T-helper 17 cell (primary cell): ENCODE measurements at places on chromosomes 6 and 20.
A peak's percentile ranks its signal among the peaks of the same experiment; 100 is the strongest.

GRCh38 chr6:83371423-83371822, 59.4 kb downstream of the ME1 start:
- no peak overlapping the region for H3K4me3 ChIP-seq
- H3K27me3 ChIP-seq, result no peaks in the 10 kb centered on the region
- H3K36me3 ChIP-seq, result no peaks in the 10 kb centered on the region
- H3K27ac ChIP-seq, result no peak overlapping the region
- no peaks in the 10 kb centered on the region for H3K4me1 ChIP-seq

DNA sequence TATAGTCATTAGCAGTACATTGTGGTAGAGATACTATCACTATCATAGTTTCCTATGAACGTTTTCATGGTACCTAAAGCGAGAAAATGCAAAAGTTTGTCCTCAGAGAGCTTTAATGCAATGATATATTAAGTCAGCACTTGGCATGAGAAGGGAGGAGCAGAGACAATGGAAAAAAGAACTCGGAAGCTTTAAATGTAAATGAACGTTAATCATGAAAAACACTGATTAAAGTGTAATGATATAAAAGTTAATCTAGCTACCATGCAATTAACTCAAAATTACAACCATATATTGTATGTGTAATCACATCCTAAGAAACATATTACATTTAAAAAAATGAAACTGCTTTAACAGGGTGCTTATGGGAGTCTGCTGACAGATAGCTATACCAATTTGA, 282.7 kb downstream of the HDGFL1 start:
- H3K27ac ChIP-seq, result no peak overlapping the region
- H3K4me3 ChIP-seq, result no peak overlapping the region
- no peaks in the 10 kb centered on the region for H3K4me1 ChIP-seq

DNA sequence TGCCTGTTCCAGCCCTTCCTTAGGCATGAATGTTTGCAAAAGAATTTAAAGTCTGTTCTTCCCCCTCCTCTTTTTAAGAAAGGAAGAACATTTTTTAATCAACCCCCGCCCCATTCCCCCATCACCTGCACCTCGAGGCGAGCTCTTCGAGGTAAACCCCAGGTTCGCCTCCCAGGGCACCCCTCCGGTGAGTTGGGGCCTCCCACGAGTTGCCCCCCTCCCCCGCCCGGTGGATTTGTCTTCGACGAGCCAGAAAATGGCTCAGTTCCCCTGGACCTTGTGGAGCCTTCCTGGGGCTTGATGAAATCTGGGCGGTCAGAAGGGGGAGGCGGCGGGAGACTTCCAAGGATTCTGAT, 256 bp upstream of the OVOL2 start:
- no peak overlapping the region for H3K4me3 ChIP-seq
- H3K27ac ChIP-seq, result no peak overlapping the region
- H3K27me3 ChIP-seq, result peaks cover 66% of the 10 kb centered on the region
- H3K36me3 ChIP-seq, result peaks cover 5% of the 10 kb centered on the region

GRCh38 chr6:136716917-136717715, 75.2 kb downstream of the MAP3K5 start:
- no peak overlapping the region for H3K4me3 ChIP-seq

DNA sequence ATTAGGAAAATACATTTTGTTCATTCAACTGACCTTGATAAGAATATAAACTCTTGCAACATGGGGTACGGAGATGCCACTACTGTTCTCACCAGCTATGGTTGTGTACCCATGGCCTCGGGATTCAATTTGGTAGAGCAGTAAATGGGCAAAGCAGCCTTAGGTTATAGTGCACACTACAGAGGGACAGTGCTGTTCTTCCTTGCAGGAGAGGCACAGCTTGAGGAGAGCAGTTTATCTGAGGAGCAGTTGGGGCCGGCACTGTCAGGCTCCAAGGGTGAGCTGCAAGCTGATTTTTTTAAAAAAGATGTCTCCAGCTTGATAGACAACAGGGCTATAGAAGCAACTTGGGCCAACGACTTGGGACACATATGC, 82.4 kb downstream of the SLC35B3 start:
- no peaks in the 10 kb centered on the region for H3K27me3 ChIP-seq
- H3K27ac ChIP-seq, result no peak overlapping the region
- H3K4me3 ChIP-seq, result no peak overlapping the region

DNA sequence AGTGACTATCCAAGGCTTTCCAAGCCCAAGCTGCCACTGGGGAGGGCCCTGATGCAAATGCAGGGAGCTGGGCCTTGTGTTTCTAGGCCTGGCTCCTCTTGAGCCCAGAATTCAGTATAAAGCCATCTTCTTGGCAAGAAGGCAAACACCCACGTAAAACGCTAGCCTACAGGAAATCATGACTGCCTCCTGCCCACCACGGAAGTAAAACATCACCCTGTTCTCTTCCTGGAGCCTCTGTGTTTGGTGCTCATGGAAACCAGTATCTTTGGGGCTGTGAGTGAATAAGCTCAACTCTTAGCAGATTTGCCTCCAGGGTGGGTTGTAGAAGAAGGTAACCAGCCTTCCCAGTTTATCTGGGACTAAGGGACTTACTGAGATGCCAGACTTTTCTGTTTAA, 271.0 kb downstream of the ZNF217 start:
- DNase-seq, result no peak
- peaks cover 3% of the 10 kb centered on the region for H3K4me1 ChIP-seq
- H3K27ac ChIP-seq, result peak overlapping the region; percentile 75
- no peaks in the 10 kb centered on the region for H3K27me3 ChIP-seq

DNA sequence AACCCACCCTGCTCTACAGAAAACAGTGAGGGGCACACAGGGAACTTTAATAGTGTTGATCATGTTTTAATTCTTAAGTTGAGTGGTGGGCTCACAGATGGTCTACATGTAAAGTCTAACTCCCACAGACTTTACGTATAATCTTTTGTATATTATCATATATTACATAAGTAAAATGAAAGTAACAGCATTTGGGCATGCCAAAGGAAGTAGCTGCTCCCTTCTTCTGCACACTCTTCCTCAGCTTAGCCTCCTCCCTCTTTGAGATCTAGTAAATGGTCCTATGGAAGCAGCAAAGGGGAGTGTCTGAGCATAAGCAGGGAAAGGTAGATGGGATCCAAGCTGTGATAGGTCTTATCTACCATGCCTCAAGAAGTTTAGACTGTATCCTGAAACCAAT, 11.2 kb downstream of the MED20 start:
- peaks cover 6% of the 10 kb centered on the region for H3K36me3 ChIP-seq
- H3K27ac ChIP-seq, result no peak overlapping the region
- H3K27me3 ChIP-seq, result no peaks in the 10 kb centered on the region

DNA sequence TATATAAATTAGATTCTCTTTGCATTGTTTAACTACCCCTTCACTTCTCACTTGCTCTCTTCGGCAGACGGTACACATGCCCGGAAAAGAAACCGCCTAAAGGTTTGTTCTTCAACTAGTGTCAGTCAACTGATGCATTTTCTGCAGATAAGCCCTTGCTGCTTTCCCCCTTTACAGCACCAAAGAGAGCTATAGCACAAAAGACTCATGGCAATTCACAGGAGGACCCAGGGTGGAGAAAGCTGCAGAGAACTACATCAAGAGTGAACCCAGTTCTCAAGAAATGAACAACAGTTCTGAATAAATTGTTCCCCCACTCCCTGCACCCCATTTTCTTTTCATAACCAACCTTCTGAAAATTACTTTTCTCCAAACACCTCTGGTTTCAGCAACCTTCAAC, 8.9 kb downstream of the CD164 start:
- no peaks in the 10 kb centered on the region for H3K27me3 ChIP-seq
- peak overlapping the region; percentile 71 for H3K27ac ChIP-seq
- peaks cover 18% of the 10 kb centered on the region for H3K36me3 ChIP-seq
- DNase-seq, result no peak

GRCh38 chr20:47758517-47759450, 26.5 kb downstream of the SULF2 start:
- DNase-seq, result no peak
- no peak overlapping the region for H3K27ac ChIP-seq
- H3K36me3 ChIP-seq, result peaks cover 2% of the 10 kb centered on the region
- H3K4me3 ChIP-seq, result no peak overlapping the region

GRCh38 chr6:71404145-71404966, 115.7 kb downstream of the OGFRL1 start:
- no peaks in the 10 kb centered on the region for H3K36me3 ChIP-seq
- H3K4me3 ChIP-seq, result no peak overlapping the region
- no peak for DNase-seq

- no peak for DNase-seq
- no peak overlapping the region for H3K27ac ChIP-seq
- no peaks in the 10 kb centered on the region for H3K36me3 ChIP-seq
These were observed 333.9 kb upstream of the SOX4 start for GRCh38 chr6:21259660-21260059.

- H3K27ac ChIP-seq, result no peak overlapping the region
- no peak overlapping the region for H3K4me3 ChIP-seq
- H3K27me3 ChIP-seq, result peaks cover 63% of the 10 kb centered on the region
- no peak for DNase-seq
These were observed 182.0 kb upstream of the CST7 start for GRCh38 chr20:24766826-24767622.

DNA sequence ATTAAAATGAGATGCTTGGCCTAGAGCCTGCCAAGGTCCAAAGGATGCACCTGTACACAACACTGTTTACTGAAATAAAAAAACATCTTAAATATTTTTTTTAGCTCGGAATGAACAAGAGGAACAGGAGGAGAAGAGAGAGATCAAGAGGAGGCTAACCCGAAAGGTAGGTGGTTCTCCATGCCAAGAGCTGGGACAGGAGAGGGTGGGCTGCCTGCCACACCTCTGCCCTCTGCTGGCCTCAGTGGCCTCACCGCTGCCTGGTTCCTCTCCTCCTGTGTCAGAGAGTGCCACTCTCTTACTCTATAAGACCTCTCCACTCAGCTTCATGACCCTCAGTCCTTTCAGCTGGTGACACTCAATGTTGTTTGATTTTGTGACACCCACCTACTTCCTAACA, 50.2 kb downstream of the TBC1D7 start:
- H3K36me3 ChIP-seq, result no peaks in the 10 kb centered on the region
- no peak for DNase-seq
- no peaks in the 10 kb centered on the region for H3K27me3 ChIP-seq
- peak overlapping the region; percentile 14 for H3K27ac ChIP-seq
- H3K4me3 ChIP-seq, result no peak overlapping the region
- H3K4me1 ChIP-seq, result peaks cover 13% of the 10 kb centered on the region
